ENCODE measurements at places on chromosomes 5 and 9.

- no peak for DNase-seq
These were observed 99.6 kb upstream of the PHYKPL start for GRCh38 chr5:178332210-178332641.

- DNase-seq, result peak; percentile 61
These were observed 1068.6 kb downstream of the TAF11L14 start for GRCh38 chr5:18702821-18703220.

- no peak for DNase-seq
These were observed 9.1 kb downstream of the GFPT2 start for GRCh38 chr5:180343831-180344695.

DNA sequence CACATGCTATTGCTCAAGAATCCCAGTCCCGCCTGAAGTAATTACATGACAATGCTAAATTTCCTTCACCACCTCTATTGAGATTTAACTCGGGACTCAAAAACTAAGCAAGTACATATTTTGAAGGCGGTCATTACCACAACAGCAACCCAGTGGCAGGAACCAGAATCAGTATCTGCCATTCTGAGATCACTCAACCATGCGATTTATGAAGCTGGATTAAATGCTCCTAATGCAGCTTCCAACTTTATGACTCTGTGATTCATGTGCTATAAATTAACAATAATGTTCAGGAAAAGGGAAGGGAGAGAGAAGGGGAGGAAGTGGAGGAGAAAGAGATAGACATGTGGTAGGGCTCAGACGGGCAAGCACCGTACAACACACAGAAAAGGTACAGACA, 194.7 kb downstream of the DNAH5 start:
- DNase-seq, result no peak

- DNase-seq, result peak; percentile 86
These were observed 47.1 kb upstream of the POU4F3 start for GRCh38 chr5:146291421-146292074.

GRCh38 chr5:10366310-10367272, 13.1 kb downstream of the MARCHF6 start:
- no peak for DNase-seq

DNA sequence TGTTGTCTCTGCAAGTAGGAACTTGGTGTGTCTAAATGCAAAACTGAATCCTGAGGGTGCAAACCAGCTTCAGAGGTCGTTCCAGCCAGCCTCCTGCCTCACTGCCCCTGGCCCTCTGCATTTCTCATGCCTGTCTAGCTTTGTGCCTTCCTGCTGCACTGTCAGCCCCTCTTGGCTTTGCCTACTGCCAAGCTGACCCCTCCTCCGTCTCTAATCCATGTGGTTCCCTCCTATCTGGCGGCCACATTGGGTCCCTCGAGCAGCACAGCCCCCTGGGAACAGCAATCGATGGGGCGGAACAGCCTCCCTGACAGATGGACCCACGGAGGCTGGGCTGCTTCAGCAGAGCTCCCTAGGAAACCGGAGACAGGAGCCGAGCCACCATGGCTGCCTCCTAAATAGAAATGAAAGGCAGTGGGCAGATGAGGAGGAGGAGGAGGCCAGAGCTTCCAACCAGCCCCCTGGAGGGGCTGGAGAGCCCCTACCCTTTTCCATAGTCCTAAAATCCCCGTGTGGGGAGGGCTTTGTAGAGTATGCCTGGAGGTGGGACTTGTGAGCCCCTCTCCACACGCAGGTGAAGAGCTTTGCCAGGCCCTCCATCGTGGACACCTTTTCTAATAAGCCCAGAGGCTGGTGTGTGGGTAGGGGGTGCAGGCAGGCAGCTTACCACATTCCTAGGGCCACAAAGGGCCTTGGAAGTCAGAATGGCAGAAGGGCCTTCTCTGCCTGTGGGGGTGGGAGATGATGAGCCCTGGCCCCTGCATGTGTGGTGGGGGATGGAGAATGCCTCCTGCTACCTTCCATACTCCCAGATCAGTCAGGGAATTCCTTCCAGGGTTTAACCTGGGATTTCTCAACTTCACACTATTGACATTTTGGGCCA, 9.2 kb upstream of the CXXC5 start:
- DNase-seq, result no peak

GRCh38 chr5:9348401-9348996, 197.4 kb downstream of the SEMA5A start:
- DNase-seq, result no peak

DNA sequence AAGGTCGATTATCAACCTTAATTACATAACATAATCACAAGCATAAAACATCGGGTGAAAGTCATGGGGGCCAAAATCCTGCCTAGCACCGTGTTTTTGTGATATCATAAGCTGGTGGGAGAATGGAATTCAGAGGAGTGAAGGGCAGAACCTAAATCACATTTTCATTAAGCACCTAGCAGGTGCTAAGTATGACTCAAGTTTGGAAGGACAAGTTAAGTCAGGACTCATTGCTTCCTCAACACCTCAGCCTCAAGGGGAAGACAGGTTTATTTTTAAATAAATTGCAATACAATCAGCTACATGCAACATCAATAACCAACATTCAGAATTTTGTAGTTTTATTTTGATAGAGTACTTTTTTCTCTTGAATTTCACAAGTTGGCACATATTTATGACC, 33.5 kb upstream of the GAS1 start:
- DNase-seq, result no peak

DNA sequence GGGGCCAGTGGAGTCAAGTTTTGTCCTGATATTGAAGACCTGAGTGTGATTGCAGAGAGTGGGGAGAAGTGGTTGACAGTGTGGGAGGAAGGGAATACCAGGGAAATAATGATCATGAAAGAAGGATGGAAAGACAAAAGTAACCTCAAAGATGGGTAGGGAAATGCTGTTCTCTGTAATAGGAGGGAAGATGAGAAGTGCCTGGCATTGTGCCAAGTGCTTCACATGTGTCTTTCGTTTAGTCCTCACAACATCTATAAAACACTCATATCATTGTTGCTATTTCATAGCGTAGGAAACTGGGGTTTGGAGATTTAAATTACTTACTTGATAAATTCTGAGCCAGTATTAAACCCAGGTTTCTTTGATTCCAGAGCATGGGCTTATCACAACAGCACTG, 472.3 kb downstream of the LRRC70 start:
- DNase-seq, result peak; percentile 4

DNA sequence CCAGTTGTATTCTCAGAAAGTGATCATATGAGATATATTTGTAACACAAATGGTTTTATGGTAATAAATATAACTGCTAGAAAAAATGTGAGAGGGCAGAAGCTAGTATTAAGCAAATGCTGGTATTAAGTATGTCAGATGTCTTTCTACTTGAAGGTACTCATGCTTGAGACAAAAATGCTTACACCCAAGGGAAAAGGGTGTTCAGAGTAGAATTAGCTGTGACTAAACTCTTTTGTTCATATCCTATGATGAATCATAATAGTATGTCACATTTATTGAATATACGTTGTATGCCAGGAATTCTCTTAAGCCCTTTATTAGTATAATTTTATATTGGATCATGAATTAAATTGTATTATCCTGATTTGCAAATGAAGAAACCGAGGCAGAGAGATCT, 2.2 kb downstream of the ADGRV1 start:
- DNase-seq, result no peak

DNA sequence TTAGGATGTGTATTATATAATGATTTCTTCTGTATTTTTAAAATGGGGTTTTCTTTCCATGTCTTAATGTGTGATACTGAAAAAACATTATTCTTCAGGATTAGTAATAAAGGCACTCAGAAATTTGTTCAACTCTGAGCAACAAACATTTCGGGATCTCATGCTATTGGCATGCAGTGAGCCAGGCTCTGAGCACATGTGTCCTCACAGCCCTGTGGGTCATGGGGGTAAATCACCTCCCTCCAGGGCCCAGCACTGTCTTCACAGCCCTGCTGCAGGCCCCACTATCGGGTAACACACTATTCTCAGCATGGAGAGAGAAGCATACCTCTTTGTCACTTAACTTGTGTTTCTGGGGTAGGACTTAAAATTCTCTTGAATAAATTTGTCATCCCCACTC, 14.0 kb downstream of the TMEM174 start:
- no peak for DNase-seq

GRCh38 chr5:109411627-109412026, 1.9 kb upstream of the PJA2 start:
- DNase-seq, result peak; percentile 46

- DNase-seq, result peak; percentile 7
These were observed 32.8 kb upstream of the SPRY4 start for GRCh38 chr5:142357469-142358090.

GRCh38 chr5:107483231-107484024, 187.3 kb downstream of the EFNA5 start:
- DNase-seq, result no peak

DNA sequence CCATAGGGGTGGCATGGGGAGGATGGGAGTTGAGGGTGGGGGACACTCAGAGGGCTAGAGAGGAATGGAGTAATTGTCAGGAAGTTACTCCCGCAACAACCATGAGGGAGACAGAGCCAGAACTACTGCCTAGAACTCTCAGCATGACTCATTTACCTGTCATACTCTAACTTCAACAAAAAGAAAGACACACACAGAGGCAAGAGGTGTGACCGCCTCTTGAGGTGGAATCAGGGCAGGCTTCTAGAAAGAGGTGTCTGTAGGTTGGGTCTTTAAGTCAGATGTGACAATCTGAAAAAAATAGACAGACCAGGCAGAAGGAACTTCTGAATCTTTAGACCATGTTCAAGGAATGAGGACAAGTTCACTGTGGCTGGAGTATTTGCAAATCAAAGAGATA, 73.4 kb downstream of the GABBR2 start:
- DNase-seq, result no peak

DNA sequence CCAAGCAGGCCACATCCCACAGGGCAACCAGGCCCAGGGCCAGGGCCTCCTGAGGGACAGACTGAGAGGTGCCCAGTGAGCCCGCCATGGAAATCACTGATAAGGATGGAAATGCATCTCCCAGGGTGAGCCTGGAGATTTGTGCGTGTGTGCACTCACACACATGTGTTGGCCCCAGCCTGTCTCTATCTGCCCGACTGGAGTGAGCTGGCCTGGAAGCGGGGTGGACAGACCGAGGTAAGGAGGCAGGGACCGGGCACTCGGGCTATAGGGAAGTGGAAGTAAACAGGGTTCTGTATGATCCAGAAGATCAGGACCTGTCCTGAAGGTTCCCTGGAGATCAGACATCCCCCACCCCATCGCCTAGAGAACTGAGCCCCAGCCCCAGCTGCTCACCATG, 17.4 kb downstream of the GFI1B start:
- peak; percentile 34 for DNase-seq

- DNase-seq, result no peak
These were observed 14.7 kb downstream of the RFK start for GRCh38 chr9:76379494-76379893.

DNA sequence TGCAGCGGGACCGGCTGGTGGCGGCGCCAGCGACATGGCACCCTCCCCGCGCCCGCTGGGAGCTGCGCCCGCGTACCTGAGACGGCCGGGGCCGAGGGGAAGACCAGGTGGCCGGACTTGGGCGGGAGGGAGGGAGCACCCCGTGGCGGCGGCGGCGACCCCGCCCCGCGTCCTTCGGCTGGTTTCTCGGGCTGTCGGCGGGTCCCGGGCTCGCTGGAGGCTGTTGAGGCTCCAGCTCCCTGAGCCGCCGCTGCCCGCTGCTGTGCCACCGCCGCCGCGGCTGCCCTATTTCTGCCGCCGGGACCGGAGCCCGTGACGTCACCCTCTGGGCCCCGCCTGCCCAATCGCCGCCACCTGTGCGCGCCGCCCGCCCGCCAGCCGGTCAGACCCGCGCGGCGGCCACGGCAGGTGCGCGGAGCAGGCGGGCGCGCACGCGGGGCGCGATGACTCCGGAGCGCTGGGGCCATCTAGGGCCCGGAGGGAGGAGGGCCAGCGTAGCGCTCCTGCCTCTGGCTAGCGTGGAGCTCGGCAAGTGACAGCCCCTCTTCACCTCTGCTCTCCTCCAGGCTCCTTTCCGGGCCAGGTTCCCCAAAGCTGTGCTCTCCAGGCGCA, at the start of gene FSTL4:
TSS of gene FSTL4 (minus strand) at position 293 of the 612 bp plus-strand sequence.
- peak; percentile 37 for DNase-seq

DNA sequence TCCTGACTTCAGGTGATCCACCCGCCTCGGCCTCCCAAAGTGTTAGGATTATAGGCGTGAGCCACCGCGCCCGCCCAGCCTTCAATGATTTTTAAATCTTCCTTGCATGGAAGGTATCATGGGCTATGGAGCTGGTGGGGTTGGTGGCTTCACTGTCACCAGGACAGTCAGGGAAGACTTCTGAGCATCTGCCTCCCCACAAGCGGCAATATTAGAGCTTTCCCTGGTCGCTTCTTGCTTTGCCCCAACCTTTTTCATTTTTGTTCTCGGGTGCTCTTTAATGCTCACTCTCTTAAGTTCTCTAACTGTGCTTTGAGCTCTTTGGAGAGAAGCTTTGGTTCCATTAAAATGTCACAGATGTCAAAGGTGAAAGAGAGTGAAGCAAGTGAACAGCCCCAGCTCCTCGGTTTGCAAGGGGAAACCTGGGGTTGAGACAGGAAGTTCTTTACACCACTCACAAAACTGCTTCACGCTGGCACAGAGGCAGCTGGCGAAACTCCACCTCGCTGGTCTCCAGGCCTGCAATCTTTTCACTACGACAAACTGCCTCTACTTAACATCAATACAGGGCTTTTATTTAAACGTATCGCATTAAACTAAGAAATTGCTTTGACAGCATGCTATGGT, 142.5 kb upstream of the RETREG1 start:
- peak; percentile 74 for DNase-seq

GRCh38 chr5:122757285-122757684, 17.6 kb upstream of the SNX2 start:
- no peak for DNase-seq

DNA sequence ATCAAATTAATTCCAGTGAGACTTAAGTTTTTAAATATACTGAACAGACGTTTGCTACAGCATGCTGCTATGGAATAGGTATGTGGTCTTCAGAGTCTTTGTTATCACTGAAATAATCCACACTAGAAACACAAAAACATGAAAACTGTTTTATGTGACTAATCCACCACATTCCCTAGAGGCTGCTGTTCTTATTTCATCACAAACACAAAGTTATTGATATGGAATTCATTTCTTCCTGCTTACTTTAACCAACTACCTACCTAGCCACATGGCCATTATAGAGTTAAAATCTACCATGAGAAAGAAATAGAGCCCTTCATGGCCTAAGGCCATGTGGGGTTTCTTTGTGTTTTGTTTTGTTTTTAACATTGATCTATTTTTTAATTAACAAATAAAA, 232.3 kb upstream of the PTGER4 start:
- no peak for DNase-seq

GRCh38 chr5:2910401-2911175, 159.1 kb upstream of the IRX2 start:
- no peak for DNase-seq

- peak; percentile 55 for DNase-seq
These were observed 632 bp downstream of the UBAP1 start for GRCh38 chr9:34179213-34180136.

DNA sequence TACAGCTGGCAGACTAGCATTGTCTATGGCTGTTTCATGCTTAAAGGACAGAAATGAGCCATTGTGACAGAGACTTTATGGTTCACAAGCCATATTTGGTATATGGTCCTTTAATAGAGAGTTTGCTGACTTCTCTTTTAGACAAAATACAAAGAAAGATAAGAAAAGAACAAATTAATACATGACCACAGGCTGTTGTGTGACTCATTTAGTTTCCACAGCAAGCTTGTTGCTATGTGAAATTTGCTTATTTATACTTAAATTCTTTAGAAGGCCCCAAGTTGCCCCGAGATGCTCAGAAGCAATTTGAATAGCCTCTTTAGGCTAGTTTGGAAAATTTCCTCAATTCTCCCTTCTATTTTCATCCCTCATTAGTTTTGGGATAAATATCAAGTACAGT, 315.3 kb upstream of the RPS23 start:
- no peak for DNase-seq

- DNase-seq, result no peak
These were observed 307.1 kb upstream of the ADCY2 start for GRCh38 chr5:7088849-7089248.

- no peak for DNase-seq
These were observed 6.5 kb downstream of the HIGD2A start for GRCh38 chr5:176394881-176395675.
